ENCODE measurements at places on chromosomes 5 and 9. TPM values are rescaled to one million over a fixed set of nuclear protein-coding genes. Genes with fewer than 3 reads are reported as not detected.

Gene MBLAC2
- total RNA-seq: 4.5 TPM

Gene SCGB3A1
- not detected for total RNA-seq

Gene SHISAL2B
- total RNA-seq: not detected

Gene EGFL7
- 32.4 TPM for total RNA-seq

Gene NRARP
- total RNA-seq: 3.2 TPM

Gene PCDHA1
- total RNA-seq: not detected

Gene DRD1
- total RNA-seq: 0.50 TPM

Gene NUTM2F
- total RNA-seq: not detected

Gene RHOBTB3
- 206 TPM for total RNA-seq

Gene TPPP
- 0.39 TPM for total RNA-seq

Gene BARHL1
- total RNA-seq: not detected

Gene PCDHA9
- not detected for total RNA-seq

Gene CTXN3
- total RNA-seq: not detected

Gene WDR38
- not detected for total RNA-seq

Gene GMCL2
- total RNA-seq: not detected

Gene SPATA31A7
- not detected for total RNA-seq

Gene SARDH
- total RNA-seq: 2.0 TPM

Gene ROR2
- 5.5 TPM for total RNA-seq

Gene GABRA6
- not detected for total RNA-seq

Gene GPRIN1
- 1.4 TPM for total RNA-seq

Gene TAF11L10
- not detected for total RNA-seq

Gene SPATA31D4
- not detected for total RNA-seq

Gene NXNL2
- total RNA-seq: not detected

Gene IL3
- total RNA-seq: not detected

Gene COL15A1
- total RNA-seq: 76.8 TPM

Gene HAVCR1
- not detected for total RNA-seq

Gene SPATA9
- not detected for total RNA-seq

Gene FAM221B
- not detected for total RNA-seq

Gene FSTL4
- total RNA-seq: 5.2 TPM

Gene SPATA31C1
- not detected for total RNA-seq

Gene C5orf47
- 0.17 TPM for total RNA-seq

Gene PCDHB3
- 2.2 TPM for total RNA-seq

Gene FOXD1
- total RNA-seq: 4.3 TPM

All from adrenal gland (tissue), 19 donors.